ENCODE measurements at places on chromosomes 3 and 15.
A peak's percentile ranks its signal among the peaks of the same experiment; 100 is the strongest.

GRCh38 chr3:194925614-194926013, 239.9 kb downstream of the FAM43A start:
- no peak for DNase-seq

GRCh38 chr15:95025924-95026728, 794.8 kb downstream of the MCTP2 start:
- DNase-seq: peak; percentile 2

- DNase-seq: no peak
Observed at GRCh38 chr15:70293591-70294470, 196.1 kb upstream of the TLE3 start.

GRCh38 chr3:9108876-9109567, 140.4 kb downstream of the SRGAP3 start:
- no peak for DNase-seq

GRCh38 chr3:114857299-114857701, 289.8 kb downstream of the ZBTB20 start:
- no peak for DNase-seq
